Esophagus squamous epithelium (tissue), 5 donors: ENCODE measurements at places on chromosomes 11 and 22. TPM values are rescaled to one million over a fixed set of nuclear protein-coding genes. Genes with fewer than 3 reads are reported as not detected.

The OR5B21 gene
- not detected for total RNA-seq

The TBC1D22A gene
- 19.7 TPM for total RNA-seq

The CBLIF gene
- total RNA-seq: not detected

GRCh38 chr11:29200791-29201562, 815.9 kb downstream of the KCNA4 start:
- no peak for DNase-seq

GRCh38 chr11:15825976-15826650, 530.2 kb downstream of the SOX6 start:
- DNase-seq: no peak

- no peak for DNase-seq
These were observed 47.8 kb downstream of the SPATA19 start for GRCh38 chr11:133797554-133797953.

GRCh38 chr22:36010090-36010489, 18.5 kb downstream of the RBFOX2 start:
- DNase-seq: no peak

- no peak for DNase-seq
These were observed 186.2 kb downstream of the CWF19L2 start for GRCh38 chr11:107271425-107271824.

- DNase-seq: no peak
These were observed 17.6 kb downstream of the DAGLA start for GRCh38 chr11:61697764-61698163.

The CYB5R2 gene
- 56.9 TPM for total RNA-seq

DNA sequence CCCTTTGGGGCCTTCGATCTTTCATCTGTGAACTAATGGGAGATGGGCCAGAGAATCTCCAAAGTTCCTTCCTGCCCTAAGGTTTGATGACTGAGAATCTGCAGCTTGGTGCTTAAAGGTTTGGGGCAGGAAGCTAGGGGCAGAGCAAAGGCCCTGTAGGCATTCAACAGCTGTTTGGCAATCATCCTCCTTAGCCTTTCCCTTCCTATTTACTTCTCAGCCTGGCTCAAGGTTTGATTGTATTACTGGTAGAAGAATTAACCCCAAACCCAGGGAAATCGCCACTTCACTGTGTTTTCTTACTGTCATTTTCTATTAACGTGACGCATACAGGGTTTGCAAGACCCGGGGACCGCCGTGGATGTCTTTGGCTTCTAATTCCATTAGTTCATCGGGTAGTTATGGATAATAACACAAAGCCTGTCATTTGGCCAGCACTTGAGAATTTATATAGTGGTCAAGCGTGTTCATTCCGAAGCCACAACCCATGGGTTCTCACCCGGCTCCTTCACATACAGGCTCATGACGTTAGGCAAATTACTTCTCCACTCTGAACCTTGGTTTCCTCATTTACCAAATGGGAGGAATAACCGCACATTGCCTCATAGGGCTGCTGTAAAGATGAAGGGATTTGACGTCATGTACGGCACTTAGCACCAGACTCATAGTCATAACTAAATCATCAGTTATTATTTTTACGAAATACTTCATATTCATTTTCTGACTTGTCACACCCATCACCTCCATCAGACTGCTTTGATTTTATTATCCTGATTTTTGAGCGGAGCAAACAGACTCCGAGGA, 158.1 kb downstream of the FBXO7 start:
- DNase-seq: no peak

GRCh38 chr22:19361501-19362103, 69.9 kb downstream of the HIRA start:
- DNase-seq: no peak

The EXPH5 gene
- total RNA-seq: 36.7 TPM

The CBL gene
- total RNA-seq: 12.9 TPM

DNA sequence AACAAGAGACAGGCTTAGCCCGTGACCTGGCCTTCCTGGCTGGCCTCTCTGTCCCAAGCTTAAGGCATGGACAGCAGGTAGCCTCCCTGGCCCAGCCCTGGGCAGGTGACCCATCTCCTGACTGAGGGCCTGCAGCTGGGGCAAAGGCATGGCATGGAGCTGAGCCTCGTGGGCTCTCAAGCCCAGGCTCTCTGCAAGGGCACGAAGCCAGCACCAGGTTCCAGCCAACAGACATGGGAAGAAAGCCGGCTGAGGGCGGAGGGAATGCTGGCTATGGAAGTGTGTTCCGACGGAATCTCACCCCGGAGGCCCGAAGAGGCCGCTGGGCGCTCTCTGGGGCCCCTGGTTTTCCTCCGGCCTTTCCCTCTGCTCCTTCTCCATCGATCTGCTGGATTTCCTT, 12.9 kb downstream of the DNAL4 start:
- DNase-seq: no peak

DNA sequence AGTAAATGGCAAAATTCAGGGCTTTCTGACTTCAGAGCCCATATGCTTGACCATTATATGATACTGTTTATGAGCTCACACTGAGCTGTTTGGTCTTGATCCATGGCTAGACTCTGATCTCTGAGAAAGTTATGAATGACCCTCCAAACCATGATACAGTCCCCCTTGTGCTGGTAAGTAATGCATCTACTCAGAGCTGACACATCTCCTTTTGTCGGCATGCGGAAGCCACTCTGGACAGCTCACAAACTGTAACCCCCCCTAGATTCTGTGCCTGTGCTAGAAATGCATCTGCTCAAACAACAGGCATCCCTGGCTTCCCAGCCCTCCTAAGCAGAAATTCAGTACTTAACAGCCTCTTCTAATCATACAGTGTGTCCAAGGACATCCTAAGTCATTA, 150.8 kb upstream of the RAG2 start:
- no peak for DNase-seq

- no peak for DNase-seq
These were observed 76.1 kb downstream of the SMCO4 start for GRCh38 chr11:93467054-93467453.

The RIMBP3C gene
- not detected for total RNA-seq

DNA sequence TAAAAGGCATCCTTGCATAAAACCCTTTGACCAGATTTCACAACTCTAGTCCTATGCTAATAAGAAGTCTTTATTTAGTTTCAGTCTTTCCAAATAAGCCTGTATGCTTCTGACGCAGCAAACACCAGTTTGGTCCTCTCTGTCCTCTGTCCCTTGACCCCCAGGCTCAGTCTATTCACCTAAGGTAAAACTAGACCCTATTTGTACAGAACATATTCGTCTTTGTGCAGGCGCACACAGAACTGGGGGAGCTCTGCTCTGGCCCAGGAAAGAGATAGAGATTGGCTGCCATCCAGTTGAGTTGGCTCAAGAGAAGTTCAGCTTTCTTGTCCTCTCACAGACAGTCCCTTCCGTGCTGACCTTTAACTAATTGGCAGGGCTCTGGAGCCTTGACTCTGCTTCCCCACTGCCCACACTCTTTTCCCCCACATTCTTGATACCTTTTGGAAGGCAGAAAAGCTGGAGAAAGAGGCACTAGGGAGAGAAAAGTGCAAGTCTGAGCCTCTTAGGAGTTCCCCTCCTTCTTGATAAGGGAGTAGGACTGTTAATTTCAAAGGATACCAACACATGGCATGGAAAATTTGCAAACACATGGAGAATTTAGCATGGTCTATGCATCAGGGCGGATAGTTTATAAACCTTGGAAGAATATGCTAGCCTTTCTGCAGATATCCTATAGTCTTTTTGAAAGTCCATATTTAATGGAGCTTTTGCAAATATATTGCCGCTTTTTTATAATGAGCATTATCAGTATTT, 21.2 kb upstream of the PSMA1 start:
- no peak for DNase-seq

- no peak for DNase-seq
These were observed 4.3 kb upstream of the SBF2 start for GRCh38 chr11:10298342-10298741.
